ENCODE measurements at places on chromosomes 1 and 21.

- no peak for DNase-seq
These were observed 139.2 kb downstream of the ETS2 start for GRCh38 chr21:38944903-38945302.

DNA sequence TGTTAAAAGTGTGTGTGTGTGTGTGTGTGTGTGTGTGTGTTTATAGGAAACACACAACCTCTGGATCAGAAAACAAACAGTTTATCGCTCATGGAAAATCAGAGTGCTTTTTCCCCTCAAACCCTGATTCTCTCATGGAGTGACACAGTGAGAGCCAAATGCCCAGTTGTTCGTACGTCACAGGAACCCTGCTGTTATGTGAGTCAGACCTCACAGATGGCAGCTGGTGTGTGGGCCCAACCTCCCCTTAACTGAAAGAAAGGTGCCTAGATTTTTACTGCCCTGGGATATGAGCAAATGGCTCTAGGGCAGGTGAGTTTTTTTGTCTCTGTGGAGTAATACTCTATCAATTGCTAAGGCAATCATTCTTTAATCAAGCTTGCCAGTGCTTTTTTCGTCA lies 1788.1 kb downstream of the BRINP3 start:
- DNase-seq = no peak

GRCh38 chr1:183670169-183670568 lies 17.1 kb upstream of the APOBEC4 start:
- no peak for DNase-seq

DNA sequence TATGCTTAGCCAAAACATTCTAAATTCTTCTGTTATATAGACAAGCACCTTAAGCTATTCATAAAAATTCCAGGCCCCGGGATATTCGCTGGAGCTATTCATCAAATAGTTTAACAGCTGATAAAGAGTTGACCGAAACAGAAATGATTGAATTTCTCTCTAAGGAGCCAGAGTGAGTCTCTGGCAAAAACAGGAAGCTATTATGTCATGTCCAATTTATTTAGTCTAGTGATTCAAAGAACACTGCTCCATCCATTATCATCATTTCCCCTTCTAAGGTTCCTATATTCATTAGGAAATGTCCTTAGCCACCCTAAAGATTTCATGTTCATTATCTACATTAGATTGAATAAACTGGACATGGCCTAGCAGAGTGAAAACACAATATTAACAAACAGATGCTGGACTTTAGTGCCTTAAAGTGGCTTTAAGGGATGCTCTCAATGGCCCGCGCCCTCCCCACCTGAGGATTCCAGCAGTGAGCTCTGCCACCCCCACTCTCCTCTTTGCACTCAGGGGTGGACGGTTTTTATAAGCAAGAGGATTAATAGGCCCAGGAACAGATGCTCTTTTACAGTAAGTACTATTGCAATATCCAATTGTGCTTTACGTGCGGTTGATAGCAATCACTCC lies 122.1 kb upstream of the RGS1 start:
- DNase-seq = no peak

- DNase-seq = no peak
These were observed 165.9 kb upstream of the CACNA1E start for GRCh38 chr1:181317261-181317930.

- no peak for DNase-seq
These were observed 33.1 kb downstream of the TRIM67 start for GRCh38 chr1:231194843-231195516.

DNA sequence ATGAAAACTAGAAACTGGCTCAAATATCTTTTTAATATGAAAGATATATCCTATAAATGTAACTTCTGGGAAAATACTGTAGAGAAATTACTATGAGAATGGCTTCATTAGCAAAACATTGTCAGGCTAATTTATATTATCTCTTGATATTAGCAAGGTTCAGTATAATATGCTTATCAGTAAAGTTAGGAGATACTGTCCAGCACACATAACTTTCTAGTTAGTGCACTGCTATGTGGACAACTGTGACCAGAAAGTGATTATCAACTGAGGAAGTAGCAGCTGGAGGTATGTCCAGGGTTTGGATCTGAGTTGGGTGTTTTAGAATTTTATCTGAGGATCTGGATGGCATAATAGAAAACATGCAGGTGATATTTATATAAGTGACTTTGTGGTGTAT lies 7.5 kb downstream of the LRRC8C start:
- DNase-seq = no peak

DNA sequence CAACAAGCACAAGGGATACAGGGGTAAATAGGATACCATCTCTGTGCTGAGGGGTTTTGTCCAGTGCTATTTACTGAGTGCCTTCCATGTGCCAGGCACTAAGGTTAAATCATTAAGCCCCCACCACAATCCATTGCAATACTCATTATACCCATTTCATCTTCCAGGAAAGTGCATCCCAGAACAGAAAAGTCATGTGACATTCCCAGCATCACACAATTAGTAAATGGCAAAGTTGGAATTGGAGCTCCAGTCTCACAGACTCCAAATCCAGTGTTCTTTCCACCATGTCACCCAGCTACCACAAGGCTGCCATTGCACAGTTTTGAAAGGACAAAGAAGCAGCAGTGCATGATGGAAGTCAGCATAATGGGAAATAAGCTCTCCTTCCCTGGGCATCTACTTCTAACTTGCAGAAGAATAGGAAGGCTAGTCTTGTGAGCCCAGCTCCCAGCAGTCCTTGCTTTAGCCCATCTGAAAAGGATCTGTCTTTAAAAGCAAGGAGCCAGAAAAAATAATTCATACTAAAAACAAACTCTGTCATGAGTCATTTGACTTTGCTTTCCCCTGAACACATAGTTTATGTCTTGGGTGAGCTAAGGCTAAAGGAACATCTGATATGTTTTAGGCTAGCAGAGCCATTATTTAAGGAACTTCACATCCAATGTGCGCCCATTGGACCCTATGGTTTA lies 111.4 kb upstream of the HOOK1 start:
- no peak for DNase-seq

- no peak for DNase-seq
These were observed 40.0 kb downstream of the L1TD1 start for GRCh38 chr1:62234688-62235087.

- DNase-seq = no peak
These were observed 9.0 kb downstream of the IGSF9 start for GRCh38 chr1:159936273-159936904.

DNA sequence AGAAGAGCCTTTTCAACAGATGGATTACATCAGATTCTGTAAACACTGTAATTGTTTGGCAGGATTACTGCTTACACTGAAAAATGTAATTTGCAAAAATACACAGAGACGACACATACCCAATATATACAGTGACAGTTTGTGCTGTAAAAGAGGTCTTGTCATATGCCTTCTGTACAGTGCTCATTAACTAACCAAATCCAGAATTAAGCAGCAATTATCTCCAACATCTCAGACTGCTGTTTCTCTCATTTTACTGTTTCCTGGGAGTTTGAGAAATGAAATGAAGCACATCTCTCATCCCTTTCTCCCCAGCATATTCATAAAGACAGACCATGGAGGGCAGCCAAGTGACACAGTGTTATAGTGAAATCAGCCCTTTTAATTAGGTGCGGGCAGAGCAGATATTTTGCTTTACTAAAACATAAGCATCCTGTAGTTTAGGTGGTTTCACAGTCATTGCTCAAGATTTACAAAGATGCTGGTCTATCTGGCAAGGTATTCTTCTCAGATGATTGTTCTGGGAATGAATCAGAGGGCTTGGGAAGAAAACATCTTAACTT lies 618.4 kb upstream of the USP24 start:
- no peak for DNase-seq

- no peak for DNase-seq
These were observed 24.9 kb downstream of the USP25 start for GRCh38 chr21:15754640-15755039.

- no peak for DNase-seq
These were observed 213.0 kb downstream of the CRB1 start for GRCh38 chr1:197481101-197481500.

- no peak for DNase-seq
These were observed 81.2 kb upstream of the RAB3GAP2 start for GRCh38 chr1:220353229-220354012.

GRCh38 chr1:87156124-87156523 lies 172.6 kb upstream of the LMO4 start:
- DNase-seq = no peak

DNA sequence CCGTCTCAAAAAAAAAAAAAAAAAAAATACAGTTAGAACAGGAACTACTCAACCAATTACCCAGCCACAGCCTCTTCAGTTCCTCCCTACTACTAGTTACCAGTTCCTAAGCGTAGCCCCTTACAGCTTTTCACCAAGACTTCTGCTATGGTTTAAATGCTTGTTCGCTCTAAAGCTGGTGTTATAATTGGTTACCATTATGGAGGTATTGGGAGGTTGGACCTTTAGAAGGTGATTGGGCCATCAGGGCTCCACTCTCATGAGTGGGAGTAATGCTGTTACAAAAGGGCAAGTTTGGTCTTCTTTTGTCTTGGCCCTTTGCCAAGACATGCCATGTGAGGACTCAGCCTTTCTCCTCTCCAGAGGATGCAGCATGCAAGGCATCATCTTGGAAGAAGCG lies 3.0 kb upstream of the SMPDL3B start:
- DNase-seq = no peak

- DNase-seq = peak; percentile 15
These were observed 336.4 kb downstream of the CAMTA1 start for GRCh38 chr1:7121622-7121988.

DNA sequence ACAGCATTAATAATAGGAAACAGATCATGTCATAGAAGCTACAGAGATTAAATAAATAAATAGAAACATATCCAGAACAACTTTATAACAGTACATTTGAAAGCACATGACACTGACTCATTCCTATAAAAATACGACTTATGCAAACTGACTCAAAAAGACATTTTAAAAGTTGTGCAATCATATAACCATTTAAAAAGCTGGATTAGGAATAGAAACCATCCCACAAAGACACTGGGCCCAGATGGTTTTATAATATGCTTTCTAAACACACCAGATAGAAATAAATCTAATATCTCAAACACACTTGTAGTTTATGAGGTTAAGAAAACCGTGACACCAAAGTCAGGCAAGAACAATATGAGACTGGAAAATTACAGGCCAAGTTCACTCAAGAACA lies 47.6 kb downstream of the MATN1 start:
- DNase-seq = no peak

DNA sequence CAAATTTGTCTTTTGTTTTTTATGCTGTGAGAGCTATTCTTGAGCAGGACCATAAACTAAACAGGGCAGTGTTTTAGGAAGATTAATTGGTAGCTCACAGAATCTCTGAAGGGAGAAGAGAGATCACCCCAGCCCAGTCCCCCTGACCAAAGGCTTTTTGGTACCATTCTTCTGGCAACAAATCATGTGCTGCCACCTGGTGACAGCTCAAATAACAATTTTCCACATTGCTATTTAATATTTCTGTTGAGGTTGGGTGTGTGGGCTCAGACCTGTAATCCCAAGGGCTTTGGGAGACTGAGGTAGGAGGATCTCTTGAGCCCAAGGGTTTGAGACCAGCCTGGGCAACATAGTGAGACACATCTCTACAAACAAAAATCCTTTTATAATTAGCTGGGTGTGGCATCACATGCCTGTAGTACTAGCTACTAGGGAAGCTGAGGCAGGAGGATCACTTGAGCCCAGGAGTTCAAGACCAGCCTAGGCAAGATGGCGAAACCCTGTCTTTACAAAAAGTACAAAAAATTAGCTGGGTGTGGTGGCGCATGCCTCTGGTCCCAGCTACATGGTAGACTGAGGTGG lies 2.2 kb upstream of the TESK2 start:
- peak; percentile 35 for DNase-seq

DNA sequence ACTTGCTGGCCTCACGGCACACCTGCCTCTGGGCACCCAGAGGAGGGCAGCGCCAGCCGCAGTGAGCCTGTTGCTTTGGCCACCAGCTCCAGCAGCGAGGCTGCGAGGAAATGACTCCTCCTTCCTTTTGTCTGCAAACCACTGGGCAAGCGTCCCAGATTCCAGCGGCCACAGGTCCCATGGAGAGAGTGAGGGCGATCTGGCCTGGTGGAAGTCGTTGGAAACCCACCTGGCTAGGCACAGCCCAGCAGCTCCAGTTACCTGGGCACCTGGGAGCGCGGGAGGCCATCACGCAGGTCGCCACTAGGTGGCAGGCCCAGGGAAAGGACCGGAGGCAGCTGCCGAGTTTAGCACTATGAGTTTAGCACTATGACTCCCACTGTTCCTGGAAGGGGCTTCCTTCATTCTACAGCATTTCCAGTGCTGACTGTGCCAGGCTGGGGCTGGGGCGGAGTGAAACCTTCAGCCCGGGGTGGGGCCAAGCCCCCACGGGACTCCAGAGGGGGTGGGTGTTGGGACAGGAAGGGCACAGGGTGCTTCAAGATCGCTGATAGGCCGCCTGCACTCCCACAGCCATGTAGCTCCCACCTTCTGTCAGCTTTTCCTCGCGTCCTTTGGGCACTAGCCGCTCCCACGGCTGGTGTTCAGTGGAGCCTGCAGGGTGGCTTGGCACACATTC lies 1.1 kb upstream of the ESPN start:
- peak; percentile 72 for DNase-seq

DNA sequence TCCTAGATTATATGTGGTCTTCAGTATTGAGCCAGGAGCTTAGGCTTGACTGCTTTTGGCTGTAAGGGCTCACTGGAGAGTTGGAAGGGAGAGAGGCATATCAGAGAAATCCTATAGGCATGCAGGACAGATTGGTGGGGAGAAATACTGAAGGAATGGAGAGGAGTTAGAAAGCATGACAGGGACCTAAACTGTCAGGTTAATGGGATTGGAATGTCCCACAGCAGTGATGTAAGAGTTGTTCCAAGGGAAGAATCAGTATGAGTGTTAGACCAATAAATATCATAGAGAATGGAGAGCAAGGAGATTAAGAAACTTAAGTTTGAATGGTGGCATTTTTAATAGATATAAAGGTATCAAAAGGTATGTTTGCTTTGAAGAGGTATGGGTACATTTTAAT lies 39.7 kb downstream of the SLC35A3 start:
- DNase-seq = no peak

GRCh38 chr1:205375835-205376545 lies 19.3 kb upstream of the KLHDC8A start:
- DNase-seq = no peak

DNA sequence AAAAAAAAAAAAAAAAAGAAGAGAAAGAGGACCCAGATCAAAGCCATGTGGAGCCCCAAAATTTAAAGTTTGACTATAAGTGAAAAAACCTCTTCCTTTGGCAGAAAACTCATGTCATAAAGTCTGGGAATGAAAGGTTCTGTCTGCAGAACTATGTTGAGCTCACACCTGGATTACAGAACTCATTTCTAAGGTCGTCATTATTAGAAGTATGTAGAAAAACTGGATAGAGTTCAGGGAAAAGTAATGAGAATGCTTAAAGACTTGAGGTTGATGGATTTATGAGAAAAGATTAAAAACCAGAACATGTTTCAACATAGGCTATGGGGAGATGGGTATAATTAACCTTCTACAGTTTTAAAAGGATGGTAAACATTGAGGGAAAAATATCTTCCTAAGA lies 90.7 kb upstream of the COL11A1 start:
- DNase-seq = no peak

DNA sequence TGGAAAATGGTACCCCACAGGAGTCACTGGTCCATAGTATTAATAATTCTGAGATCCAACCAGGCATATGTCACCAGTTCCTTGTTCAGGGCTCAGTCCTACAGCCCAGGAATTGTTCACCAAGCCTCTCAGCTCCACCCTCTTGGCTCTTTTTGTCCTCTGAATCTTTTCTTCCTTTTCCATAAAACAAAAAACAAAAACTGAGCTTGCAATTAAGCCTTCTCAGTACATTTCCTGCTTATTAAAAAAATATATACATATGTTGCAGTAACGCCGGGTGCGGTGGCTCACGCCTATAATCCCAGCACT lies 23.4 kb upstream of the KIF1B start:
- DNase-seq = no peak
